ENCODE measurements at places on chromosomes 7 and 10.

DNA sequence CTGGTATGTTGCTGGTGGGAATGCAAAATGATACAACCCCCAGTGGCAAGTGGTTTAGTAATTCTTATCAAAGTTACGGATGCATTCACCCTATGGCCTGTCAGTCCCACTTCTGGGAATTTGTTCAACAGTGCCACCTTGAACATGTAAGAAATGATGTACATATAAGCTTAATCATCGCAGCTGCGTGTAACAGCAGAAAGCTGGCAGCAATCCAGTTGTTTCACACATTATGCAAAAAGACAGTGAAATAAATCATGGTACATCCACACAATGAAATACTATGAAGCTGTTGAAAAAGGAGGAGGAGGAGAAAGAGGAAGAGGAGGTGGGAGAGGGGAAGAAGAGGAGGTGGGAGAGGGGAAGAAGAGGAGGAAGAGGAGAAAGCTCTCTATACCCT, 76.2 kb upstream of the MYL10 start:
- no peak for DNase-seq

- no peak for DNase-seq
Observed at GRCh38 chr10:84172467-84173356, 889 bp upstream of the GPR15LG start.

DNA sequence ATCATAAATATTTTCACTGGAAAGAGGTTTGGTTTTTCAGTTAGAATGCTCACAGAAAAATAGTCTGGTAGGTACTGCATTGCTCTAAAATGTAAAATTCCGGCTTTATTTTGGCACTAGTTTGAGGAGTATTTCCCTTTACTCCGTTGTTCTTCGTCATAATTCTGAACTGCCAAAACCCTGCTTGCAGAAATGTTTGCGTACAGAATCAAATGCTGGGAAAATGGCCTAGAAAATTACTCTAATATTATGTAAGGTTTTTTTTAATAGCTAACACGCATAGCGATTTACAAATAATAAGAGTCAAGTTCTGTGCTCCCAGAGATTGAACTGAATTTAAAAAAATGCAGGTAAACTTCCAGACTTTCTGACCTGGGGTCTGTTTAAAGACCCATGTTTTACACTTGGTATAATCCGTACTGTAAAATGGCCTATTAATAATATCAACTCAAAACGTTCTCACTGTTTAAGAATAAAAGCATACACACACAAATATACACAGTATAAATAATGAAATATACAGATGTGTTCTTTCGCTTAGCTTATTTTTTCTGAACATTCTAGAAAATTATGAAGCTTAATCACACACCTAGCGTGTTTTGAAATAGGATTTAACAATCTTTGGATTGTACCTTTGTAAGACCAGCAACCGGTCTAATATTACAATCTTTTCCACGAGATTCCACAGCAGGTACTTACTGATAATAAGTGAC, 23.5 kb upstream of the ANLN start:
- no peak for DNase-seq

- DNase-seq = no peak
Observed at GRCh38 chr7:2522780-2523433, 3.3 kb downstream of the LFNG start.

DNA sequence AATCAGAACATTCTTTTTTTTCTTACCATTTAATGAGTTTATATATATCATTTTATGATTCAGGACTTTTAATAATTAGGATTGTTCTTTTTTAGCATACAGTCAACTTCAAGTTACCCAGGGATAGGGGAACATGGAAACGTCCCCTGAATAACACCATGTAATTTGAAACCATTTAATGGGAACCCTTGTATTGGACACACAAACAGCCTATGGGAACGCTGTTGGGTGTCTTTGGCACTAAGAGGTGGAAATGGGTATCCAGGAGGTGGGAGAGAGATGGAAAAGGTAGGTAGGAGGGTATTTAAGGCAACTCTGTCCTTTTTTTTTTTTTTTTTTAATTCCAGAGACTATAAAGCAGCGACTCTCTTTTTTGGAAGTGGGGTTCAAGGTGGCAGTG, 2.6 kb downstream of the LUC7L2 start:
- no peak for DNase-seq

DNA sequence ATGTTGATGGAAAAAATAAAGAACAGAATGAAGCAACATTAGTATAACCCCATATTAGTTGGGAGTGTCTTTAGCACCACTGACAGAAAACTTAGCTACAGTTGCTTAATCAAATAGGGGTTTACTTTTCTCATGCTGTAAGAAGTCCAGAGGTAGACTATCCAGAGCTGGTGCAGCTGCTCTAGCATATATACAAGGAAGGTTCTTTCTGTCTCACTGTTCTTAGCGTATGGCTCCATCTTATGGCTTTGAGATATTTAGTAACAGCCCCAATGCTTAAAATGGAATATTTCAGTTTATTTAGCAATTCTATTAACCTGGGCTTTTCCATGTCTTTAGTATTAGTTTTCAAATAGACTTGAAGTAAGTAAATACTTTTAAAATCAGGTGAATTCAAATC, 15.2 kb upstream of the WNT2 start:
- no peak for DNase-seq

DNA sequence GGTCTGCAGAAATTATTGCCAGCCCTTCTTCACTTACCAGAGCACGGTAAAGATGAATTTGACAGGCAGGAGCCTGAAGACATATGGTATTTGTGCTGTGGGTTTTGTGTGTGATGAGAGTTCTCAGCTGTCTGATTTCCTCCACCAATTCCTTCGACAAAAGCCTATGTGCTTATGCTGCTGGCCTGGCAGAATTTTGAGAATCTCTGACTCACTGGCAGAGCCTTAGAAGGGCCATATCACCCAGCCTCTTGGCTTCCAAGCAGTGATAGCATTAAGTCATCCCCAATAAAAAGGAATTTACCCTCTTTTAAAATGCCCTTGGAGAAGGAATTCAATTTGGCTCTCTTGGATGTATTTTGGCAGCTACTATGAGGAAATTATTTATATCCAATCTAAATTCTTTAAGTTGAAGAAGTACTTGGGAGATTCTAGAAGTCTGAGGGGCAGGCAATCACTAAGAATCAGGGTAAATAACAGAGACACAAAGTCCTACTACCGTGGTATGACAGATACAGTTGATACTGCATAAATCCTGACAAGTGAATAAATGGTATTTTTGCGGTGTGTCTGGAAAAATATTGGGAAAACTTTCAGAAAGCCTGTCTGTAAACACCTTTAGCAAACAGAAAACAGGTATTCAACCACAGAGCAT, 68.6 kb upstream of the EFCAB10 start:
- DNase-seq = no peak
